ENCODE measurements at places on chromosomes 6 and 20.

- DNase-seq = no peak
Observed at GRCh38 chr20:20894280-20894679, 181.8 kb upstream of the RALGAPA2 start.

DNA sequence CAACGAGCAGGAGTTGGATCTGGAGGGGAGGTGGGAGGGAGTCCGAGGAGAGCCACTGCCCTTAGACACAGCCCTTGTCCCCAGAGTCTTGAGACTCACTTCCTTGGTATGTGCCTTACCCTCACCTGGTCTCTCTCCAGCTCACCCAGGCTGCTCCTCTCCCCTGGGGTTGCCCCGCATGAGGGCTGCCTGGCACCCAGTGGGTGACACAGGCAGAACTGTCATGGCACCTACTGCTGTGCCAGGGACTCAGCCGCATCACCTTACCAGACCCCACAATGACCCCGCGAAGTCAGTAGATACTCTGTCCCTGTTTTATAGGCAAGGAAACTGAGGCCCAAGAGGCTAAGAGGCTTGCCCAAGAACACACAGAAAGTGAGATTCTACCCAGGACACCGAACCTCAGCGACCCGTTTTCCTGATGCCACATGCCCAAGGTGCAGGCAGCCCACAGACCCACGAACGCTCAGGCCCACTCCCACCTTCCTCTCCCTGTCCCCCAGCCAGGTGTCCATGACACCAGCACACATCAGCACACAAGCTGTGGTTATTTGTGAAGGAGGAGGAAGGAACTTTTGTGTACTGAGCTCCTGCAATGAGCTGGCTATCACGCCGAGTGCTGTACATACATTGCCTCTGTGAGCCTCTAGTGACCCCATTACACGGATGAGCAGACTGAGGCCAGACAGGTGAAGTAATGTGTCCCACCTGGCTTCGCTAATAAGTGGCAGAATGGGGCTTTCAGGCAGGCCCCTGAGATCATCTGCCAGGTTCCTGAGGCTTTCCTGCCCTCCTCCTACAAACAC lies 168.1 kb downstream of the GRM4 start:
- DNase-seq = no peak

- no peak for DNase-seq
Observed at GRCh38 chr6:125316621-125317020, 14.9 kb upstream of the HDDC2 start.

- no peak for DNase-seq
Observed at GRCh38 chr6:3292431-3293197, 33.9 kb downstream of the PSMG4 start.

GRCh38 chr20:57431539-57431835 lies 40.3 kb downstream of the RBM38 start:
- no peak for DNase-seq

DNA sequence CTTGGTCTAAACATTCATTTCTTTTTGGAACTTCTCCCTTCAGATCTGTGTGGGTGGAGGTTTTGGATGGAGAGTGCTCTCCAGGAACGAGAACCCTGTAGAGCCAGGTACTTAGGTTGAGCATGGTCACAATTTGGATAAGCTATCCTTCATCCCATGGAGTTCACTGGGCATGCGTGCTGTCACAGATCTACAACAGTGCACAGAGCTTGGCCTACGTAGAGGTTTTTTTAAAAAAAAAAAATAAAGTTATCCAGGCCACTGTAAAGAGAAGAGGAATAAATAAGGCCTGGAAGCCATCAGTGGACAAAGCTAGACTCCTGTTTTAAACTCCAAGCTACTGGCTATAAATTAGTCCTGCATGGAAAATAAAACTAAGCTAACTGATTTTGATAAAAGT lies 165.6 kb downstream of the SLC24A3 start:
- no peak for DNase-seq
